ENCODE measurements at places on chromosomes 2 and 18. TPM values are rescaled to one million over a fixed set of nuclear protein-coding genes. Genes with fewer than 3 reads are reported as not detected.

- no peak for DNase-seq
These were observed 34.1 kb upstream of the UBE2F start for GRCh38 chr2:237932731-237933131.

- no peak for DNase-seq
These were observed 35.1 kb downstream of the DCAF17 start for GRCh38 chr2:171469176-171469575.

GRCh38 chr18:77167251-77167650 is 34.7 kb upstream of the MBP start:
- no peak for DNase-seq

DNA sequence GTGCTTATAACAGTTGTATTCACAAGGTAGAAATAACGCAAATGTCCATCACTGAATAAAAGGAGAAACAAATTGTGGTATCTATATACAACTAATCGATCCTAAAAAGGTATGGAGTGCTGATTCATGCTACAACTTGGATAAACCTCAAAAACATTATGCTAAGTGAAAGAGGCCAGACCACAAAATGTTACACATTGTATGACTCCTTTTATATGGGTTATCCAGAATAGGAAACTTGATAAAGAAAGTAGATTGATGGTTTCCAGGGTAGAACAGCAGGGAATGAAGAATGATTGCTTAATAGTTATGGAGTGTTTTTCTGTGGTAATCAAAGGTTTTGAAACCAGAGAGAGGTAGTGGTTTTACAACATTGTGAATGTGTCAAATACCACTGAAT is 432.2 kb upstream of the TRIB2 start:
- no peak for DNase-seq

DNA sequence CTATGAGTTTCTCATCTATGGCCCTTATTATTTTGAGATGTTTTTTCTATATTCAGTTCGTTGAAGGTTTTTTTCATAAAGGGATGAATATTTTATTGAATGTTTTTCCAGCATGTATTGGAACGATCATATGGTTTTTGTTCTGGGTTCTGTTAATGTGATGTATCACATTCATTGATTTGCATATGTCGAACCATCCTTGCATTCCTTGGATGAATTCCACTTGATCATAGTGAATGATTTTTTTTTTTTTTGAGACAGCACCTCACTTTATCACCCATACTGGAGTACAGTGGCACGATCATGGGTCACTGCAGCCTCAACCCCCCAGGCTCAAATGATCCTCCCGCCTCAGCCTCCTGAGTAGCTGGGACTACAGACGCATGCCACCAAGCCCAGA is 5.5 kb upstream of the NEMP2 start:
- no peak for DNase-seq

DNA sequence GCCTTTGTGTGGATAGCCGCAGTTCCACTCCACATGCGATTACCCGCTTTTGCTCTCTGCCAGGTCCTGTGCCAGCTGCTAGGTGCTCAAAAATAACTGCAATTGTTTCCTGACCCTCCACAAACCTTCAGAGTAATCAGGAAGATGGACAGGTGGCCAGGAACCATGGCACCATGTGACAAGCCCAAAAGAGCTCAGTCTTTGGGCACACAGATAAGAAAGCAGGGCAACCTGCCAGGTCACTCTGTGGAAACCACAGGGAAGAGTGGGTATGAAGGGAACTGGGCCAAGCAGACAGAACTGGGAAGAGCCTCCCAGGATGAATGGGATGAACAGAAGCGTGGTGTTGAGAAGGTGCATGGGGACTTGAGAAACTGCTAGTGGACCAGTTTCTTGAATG is 79.4 kb upstream of the AGAP1 start:
- no peak for DNase-seq

The EDAR gene
- total RNA-seq: 0.20 TPM

- no peak for DNase-seq
These were observed 21.5 kb upstream of the TMEM87B start for GRCh38 chr2:112033600-112033999.

GRCh38 chr2:54394392-54394791 is 61.7 kb upstream of the SPTBN1 start:
- no peak for DNase-seq

GRCh38 chr2:207734264-207734635 is 22.8 kb downstream of the CCNYL1 start:
- DNase-seq: no peak

- no peak for DNase-seq
These were observed 702.6 kb upstream of the LRRTM1 start for GRCh38 chr2:81007104-81007503.

GRCh38 chr2:202122163-202122540 is 49.1 kb downstream of the KIAA2012 start:
- no peak for DNase-seq

DNA sequence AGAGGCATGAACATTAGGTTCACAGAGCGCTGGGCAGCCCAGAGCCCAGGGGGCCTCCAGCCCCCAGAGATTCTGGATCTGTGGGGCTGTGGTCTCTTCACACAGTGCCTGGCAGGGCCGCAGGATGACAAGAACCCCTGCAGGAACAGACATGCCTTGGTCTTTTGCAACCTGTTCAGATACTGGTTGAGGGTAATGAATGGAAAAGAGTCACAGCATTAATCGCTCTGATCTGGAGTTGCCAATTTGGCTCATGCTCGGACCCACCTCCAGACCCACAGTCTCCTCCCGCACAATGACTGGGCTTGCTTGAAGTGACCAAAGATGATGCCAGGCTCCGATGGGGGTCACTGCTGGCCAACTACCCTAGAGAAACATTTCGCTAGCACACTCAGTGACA is 229.4 kb upstream of the SMAD2 start:
- no peak for DNase-seq

- DNase-seq: no peak
These were observed 24.7 kb upstream of the COLEC12 start for GRCh38 chr18:525036-525797.

GRCh38 chr2:199468561-199469513 is 11.1 kb upstream of the SATB2 start:
- no peak for DNase-seq

- peak; percentile 27 for DNase-seq
These were observed 73.4 kb upstream of the ID2 start for GRCh38 chr2:8608411-8608954.

- no peak for DNase-seq
These were observed 4.2 kb upstream of the GRB14 start for GRCh38 chr2:164625378-164625971.

The ADAM23 gene
- total RNA-seq: 2.5 TPM

The IL1R2 gene
- total RNA-seq: 17.0 TPM

The TUBA3D gene
- not detected for total RNA-seq

GRCh38 chr2:31980674-31981356 is 30.0 kb downstream of the MEMO1 start:
- DNase-seq: no peak

The SERPINB12 gene
- total RNA-seq: not detected

All from upper lobe of right lung (tissue), 1 donor.